ENCODE measurements at places on chromosomes 12 and 14. TPM values are rescaled to one million over a fixed set of nuclear protein-coding genes. Genes with fewer than 3 reads are reported as not detected.

The CCDC88C gene
- 184 TPM for total RNA-seq

- no peaks in the 10 kb centered on the region for H3K27me3 ChIP-seq
- DNase-seq = no peak
- H3K4me3 ChIP-seq = no peak overlapping the region
Observed at GRCh38 chr12:22228022-22228875, 106.3 kb downstream of the ST8SIA1 start.

DNA sequence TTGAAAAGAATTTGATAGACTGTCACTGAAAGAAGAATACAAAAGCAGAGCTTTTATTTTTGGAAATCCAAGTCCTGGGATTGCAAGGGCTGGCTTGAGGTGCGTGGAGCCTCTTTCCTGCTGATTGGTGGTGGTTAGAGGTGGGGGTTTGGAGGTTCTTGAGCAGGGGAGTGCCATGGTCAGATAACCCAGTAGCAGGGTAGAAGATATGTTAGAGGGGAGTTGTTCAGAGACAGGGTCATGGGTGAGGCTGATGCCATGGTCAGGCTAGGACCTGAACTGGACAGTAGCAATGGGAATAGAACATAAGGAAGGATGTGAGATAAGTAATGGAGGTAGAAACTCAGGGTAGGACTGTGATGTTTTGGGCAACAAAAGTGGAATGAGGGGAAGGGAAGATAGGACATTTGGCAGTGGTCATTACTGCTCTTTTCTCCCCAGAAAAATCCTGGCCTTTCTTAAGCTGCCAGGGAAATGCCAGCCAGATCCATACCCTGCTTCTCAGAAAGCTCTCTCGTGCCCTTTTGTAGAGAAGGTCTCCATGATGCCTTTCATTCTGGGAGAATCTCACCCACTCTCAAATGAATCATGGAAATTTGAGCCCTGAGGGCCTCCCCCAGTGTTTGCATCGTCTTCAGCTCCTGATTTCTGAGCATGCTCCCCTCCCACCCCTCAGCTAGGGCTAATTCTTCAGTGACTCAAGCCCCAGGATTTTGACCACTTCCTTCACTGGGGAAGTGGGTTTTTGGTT, 9.5 kb downstream of the EMP1 start:
- DNase-seq = no peak
- H3K4me1 ChIP-seq = no peaks in the 10 kb centered on the region
- no peak overlapping the region for H3K27ac ChIP-seq
- H3K4me3 ChIP-seq = no peak overlapping the region

- no peak overlapping the region for H3K4me3 ChIP-seq
- no peaks in the 10 kb centered on the region for H3K36me3 ChIP-seq
- no peaks in the 10 kb centered on the region for H3K27me3 ChIP-seq
- peaks cover 27% of the 10 kb centered on the region for H3K4me1 ChIP-seq
Observed at GRCh38 chr12:42236017-42236416, 2.0 kb downstream of the YAF2 start.

GRCh38 chr12:52870361-52871290, 21.8 kb upstream of the KRT78 start:
- no peaks in the 10 kb centered on the region for H3K27me3 ChIP-seq
- no peak overlapping the region for H3K4me3 ChIP-seq
- peaks cover 26% of the 10 kb centered on the region for H3K4me1 ChIP-seq
- no peak overlapping the region for H3K27ac ChIP-seq
- peak; percentile 82 for DNase-seq
- no peaks in the 10 kb centered on the region for H3K36me3 ChIP-seq

DNA sequence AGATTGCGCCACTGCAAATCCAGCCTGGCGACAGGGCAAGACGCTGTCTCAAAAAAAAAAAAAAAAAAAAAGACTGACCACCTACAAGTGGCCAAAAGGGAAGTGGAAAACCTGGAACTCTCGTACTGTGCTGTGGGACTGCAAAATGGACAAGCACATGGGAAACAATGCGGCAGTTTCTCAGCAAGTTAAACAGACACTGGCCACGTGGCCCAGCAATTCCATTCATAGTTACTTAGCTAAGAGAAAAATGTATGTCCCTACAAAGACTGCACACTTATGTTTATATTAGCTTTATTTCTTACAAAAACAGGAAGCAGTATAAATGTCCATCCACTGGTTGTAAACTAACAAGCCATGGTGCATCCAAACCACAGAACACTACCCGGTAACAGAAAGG, 5.6 kb downstream of the CHFR start:
- no peaks in the 10 kb centered on the region for H3K4me1 ChIP-seq
- H3K27me3 ChIP-seq = no peaks in the 10 kb centered on the region
- no peak overlapping the region for H3K27ac ChIP-seq
- DNase-seq = no peak
- H3K4me3 ChIP-seq = no peak overlapping the region
- H3K36me3 ChIP-seq = peaks cover 20% of the 10 kb centered on the region

Data from naive thymus-derived CD4-positive, alpha-beta T cell (primary cell).